CD4-positive, alpha-beta T cell treated with Interleukin-12 subunit alpha and Interleukin-12 subunit beta, for 1 hour (primary cell): ENCODE measurements at places on chromosomes 2 and 18.

DNA sequence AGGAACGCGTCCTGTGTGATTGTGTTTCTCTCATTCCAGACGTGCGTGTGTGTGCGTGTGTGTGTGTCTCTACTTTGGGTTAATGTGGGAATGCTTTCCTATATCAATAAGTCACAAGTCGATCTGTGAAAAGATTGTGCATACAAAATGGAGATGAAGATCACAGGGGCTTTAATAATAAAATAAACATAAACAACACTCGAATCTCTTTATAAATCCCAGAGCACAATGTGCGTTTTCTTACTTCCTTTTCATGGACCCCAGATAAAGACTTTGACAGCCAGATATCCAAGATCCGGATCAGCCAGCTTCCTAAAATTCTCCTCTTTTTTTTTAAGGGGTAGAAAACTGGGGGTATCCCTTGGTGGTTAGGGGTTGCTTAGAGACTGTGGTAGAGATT lies 4.7 kb downstream of the PAX8 start:
- DNase-seq, result no peak

DNA sequence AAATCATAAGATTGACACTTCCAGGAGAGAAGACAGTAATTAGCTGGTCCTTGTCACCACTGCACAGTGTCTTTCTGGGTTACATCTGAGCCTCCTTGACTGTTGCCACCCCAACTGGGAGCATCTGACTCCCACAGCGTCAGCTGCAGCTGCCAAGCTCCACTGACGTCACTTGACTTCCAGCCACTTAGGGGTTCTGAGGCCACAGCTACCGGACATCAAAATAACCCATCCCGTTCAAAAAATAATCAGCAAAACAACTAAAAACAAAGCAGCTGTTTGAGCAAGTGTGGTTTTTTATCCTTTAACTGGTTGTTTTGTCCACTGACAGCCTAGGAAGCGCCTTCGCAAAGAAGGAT lies 206.5 kb upstream of the AGAP1 start:
- DNase-seq, result no peak

GRCh38 chr18:73646772-73647171 lies 500.9 kb downstream of the FBXO15 start:
- no peak for DNase-seq

DNA sequence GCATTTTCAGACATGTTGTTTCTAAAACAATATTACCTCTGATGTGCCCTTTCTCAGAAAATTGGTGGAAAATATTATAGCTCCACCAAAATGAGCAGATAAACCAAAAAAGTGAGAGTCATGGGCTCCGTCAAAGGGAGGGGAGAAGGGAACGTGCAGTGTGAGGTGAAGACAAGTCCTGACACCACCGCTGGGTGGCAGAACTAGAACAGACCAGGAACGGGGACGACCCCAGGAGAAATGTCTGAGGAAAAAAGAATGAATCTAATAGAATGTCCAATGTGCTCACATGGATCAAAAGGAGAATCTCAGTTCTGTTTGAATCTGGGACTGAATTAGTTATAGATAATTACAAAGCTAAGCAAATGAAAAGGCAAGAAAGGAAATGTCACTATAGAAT lies 22.6 kb upstream of the BCL2 start:
- peak; percentile 44 for DNase-seq

DNA sequence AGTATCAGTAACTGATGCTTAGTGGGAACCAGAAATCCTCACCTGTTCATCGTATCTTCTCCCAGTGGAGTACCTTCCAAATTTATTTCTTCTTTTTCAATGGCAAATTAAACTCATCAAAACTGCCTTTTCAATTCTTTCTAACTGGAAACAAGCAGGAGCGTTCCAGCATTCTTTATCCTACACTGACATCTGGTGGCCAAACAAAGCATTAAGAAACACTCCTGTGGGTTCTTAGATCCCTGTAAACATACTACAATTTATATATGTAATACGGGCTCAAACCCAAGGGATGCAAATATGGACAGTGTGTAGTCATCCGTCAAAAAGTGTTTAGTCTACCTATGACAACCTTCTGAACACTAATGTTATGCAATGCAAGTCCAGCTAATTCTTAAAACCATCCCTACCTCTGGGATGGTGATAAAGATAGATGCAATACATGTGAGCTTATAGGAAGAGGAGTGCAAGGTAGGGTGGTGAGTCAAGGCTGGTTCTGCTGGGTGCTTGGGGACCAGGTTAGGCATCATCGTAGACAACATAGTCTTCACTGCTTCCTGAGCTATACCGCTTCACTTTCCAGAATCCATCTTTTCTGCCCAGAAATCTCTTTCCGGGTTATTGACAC lies 375.0 kb downstream of the CTNNA2 start:
- DNase-seq, result peak; percentile 17

DNA sequence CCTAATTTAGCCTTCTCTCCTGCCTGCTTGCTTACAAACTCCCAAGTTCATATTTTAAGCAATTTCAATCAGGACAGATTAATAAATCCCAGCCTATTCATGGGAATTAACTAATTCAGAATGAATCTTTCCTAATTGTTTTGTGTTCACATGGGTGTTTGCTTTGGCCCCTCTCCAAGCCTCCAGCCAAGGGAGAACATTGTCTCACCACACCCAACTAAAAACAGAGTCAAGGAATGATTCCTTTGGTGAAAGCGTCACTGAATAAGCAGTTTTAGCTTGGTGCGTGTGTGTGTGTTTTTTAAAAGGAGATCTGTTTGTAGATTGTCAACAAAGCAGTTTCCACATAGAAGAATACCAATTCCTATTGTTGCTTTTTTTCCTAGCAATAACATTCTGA lies 43.0 kb upstream of the DSG1 start:
- DNase-seq, result no peak

GRCh38 chr2:37156071-37156856 lies 516 bp downstream of the EIF2AK2 start:
- DNase-seq, result no peak

- no peak for DNase-seq
Measured at GRCh38 chr2:84417453-84418145, 41.5 kb downstream of the SUCLG1 start.

DNA sequence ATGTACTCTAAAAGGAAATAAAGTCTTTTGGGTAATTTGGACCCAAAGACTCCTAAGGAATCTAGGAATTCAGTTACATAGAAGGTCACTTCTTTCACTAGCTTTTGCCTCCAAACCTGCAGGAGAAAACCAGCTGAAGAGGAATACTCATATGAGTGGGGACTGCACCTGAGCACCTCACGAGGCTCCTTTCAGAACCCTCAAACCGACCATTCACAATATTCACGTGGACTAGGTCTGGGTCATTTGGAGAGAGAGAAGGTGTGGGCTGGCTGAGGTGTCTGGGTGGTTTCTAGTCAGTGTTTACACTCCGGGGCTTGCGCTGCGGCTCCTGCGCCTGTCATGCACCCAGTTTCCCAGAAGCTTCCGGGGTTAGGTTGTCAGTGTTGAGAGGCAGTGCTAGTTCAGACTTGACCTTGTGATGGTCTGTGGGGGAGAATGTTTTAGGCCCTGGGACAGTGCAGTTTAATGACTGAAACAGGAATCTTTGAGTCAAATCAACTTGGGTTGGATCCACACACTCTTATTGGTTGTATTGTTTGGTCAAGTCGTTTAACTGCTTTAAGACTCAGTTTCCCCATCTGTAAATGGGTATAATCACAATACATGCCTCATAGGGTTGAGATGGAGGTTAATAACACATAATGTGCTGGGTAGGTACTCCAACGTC lies 78.4 kb downstream of the LIMS1 start:
- peak; percentile 76 for DNase-seq

DNA sequence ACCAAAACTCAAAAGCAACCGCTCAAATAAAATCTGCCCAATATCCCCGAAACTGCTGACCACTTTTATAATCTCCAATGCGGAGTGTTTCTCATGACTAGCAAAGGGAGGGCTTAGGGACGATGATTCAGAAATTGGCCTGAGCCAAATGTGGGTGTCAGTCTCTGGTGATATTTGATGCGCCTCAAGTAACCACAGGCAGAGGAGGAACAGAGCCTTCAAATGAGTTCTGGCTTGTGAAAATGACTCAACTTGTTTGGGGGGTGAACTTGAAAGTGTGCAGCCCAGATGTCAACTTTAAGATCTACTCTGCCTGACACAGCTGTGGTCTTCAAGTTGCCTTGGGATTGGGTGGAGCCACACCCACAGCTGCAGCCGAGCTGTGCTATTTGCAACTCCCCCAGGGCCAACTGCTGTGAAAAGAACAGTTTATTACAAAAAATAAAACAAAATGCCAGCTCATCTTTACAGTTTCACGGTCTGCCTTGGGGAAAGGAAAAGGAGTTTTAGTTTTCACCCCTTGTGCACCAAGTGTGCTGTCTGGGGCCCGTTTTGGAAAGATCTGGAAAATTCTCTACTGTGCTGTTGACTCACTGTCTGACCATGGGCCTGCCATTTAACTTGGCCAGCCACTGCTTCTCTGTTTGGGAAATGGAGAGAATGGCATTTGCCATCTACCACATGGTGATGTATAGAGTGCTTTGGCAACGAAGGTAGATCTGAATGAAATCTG lies 222.1 kb downstream of the MTX2 start:
- DNase-seq, result peak; percentile 29

DNA sequence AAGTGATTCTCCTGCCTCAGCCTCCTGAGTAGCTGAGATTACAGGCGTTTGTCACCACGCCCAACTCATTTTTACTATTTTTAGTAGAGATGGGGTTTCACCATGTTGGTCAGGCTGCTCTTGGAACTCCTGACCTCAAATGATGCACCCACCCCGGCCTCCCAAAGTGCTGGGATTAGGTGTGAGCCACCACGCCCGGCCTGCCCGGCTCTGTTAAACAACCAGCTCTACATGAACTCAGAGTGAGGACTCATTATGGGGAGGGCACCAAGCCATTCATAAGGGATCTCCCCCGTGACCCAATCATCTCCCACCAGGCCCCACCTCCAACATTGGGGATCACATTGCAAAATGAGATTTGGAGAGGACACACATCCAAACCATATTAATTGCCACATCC lies 8.8 kb downstream of the ATIC start:
- no peak for DNase-seq

DNA sequence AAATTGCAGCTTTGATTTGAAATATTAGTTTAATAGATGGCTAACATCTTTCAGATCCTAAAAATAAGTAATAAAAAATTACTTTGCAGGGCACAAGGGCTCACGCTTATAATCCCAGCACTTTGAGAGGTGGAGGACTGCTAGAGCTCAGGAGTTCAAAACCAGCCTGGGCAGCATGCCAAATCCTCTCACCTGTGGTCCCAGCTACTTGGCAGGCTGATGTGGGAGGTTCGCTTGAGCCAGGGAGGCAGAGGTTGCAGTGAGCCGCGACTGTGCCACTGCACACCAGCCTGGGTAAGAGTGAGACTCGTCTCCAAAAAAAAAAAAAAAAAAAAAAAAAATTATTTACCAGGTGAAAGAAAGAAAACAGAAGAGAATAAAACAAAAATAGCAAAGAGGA lies 449.8 kb downstream of the NRXN1 start:
- DNase-seq, result no peak

DNA sequence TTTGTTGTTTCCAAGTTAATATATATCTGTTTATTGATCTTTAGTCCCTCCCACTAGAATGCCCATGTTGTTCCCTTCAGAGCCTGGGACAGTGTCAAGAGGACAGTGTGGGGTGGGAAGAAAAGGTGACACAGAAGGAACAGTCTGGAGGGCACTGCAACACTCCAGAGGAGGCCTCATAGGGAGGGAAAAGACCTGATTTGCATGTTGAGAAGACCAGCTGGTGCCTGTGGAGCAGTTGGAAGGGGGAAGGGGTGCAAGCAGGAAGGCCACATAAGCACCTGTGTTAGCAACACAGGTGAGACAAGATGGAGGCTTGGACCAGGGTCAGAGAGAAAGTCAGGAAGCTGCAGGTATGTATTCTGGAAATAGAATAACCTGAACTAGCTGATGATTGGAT lies 48.1 kb upstream of the FHOD3 start:
- no peak for DNase-seq

GRCh38 chr2:143068094-143068493 lies 61.1 kb upstream of the ARHGAP15 start:
- DNase-seq, result no peak
